Inflammatory macrophage treated with lipopolysaccharide for 4 hours (primary cell): ENCODE measurements at places on chromosomes 1 and 21.

DNA sequence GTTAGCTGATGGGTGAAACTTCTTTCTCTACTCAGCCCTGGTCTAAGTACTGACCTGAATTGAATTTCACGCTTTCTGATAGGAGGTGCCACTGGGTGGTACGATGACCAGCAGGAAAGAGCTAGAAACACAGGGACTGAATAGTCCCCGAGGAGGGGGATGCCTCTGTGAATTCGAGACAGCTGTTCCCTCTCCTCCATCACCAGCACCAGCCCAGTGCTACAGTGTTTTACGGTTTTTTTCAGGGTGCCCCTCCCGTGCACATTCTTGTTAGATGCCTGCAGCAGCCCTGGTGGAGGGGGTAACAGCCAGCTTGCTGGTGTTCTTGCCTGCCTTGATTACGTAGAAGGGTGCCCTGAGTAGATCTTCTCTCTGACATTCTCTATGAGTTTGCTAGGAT lies 7.1 kb downstream of the HUNK start:
- no peak for DNase-seq

GRCh38 chr1:24981631-24982005 lies 51.5 kb upstream of the RUNX3 start:
- DNase-seq, result no peak

DNA sequence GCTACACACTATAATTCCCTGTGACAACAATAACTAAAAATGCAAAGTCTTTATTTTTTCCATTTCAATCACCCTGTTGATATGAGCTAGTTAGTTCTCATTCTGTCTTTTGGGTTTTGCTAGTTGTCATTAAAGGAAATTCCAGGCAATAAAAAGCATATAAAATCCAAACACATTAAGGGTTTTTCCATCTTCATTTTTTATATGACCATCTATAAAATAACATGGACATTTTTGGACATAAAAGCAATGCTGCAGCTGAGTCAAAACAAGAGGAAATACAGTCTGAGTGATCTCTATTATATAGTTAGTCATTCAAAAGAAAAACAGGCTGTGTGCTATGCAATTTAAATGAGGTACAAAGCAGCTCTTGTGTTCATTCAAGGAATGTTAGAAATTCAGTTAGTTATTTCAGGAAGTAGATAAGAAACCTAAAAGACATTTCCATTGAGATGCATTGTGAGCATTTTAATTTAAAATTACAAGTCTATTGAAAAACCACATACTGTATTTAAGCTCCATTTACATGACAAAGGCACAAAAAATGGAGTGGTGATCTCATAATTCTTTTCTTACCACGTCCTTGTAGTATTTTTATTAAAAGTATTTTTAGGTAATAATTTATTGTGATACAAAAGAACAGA lies 67.3 kb upstream of the BCL10 start:
- DNase-seq, result no peak

- no peak for DNase-seq
These were observed 100.6 kb upstream of the VAMP3 start for GRCh38 chr1:7670334-7671145.

DNA sequence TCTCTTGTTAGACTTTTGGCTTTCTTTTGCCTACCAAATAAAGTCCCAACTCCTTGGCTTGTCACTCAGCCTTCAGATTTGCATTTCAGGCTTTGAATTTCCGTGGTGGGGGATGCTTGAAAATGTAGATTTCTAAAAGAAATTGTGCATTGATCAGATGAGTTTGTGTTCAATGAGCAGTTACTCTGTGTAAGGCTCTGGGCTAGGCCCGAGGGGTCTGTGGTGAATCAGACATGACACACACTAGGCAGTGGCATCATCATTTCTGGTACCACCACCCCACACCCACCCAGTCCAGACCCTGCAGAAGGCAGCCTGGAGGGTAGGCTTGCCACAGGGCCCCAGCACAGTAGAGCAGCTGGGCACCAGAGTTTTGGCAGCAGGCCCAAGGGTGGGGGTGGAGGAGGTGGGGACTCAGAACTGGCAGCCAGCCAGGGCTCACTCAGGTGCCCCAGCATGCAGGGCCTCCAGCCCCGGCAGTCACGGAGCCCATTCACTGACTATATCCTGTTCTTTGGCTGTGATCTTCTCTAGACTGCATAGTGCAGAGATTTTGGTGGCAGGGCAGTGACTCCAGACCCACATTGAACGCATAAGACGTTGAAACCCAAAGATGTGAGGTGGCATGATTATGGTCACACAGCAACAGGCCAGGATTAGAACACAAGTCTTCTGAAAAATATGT lies 97.2 kb upstream of the ARTN start:
- DNase-seq, result no peak
